Occipital lobe (tissue), 3 donors: ENCODE measurements at places on chromosomes 1 and 21.

GRCh38 chr1:154707901-154708463 is 100.0 kb upstream of the ADAR start:
- DNase-seq: no peak

DNA sequence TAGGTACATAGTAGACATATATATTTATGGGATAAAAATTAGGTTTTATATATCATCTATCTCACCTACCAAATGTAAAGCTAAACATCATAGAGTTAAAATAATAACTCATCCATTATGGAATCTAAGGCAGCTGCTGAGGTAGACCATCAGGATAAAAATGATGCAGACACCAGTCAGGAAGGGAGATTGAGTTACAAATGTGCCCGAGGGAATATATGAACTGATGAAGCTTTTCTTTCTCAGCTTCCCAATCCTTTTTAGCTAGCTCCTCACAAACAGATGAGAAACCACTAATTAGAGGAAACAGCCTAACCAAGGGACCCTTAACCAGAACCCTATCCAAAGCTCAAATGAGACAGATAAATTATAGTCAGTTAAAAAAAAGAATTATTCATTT is 20.9 kb downstream of the TTLL7 start:
- no peak for DNase-seq

DNA sequence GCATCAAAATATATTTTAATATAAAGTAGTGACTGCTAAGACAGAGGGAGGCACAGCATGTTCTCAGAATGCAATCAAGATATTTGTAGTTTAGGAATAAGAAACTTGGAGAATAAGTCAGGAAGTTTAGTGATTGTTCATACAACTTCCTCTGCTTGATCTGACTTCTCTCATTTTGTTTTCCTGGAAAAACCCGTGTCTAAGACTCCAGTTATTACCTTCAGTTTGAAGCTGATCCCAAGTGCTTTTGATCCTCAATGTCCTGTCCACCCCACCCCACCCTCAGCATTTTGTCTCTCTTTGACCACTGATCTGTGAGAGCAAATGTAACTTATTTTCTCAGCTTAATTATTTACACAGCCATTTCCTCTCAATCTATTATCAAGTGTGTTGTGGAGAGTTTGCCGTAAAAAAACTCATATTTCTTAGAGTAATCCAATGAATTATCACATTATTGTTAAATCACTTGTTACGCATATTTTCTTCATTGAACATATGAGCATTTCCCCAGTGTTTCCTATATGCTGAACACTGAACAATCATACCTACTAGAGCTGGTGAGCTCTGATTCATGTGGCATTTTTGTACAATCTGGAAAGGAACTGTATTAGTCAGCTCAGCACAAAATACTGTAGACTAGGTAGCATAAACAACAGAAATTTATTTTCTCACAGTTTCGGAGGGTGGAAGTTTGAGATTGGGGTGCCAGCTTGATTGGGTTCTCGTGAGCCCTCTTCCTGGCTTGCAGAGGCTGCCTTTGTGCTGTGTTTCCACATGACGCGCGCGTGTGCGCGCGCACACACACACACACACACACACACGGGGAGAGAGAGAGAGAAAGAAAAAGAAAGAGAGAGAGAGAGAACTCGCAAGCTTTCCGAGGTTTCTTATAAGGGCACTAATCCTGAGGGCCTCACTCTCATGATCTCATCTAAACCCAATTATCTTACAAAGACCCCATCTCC is 65.5 kb upstream of the DPYD start:
- DNase-seq: no peak

GRCh38 chr1:50631161-50631560 is 207.9 kb upstream of the DMRTA2 start:
- DNase-seq: no peak

DNA sequence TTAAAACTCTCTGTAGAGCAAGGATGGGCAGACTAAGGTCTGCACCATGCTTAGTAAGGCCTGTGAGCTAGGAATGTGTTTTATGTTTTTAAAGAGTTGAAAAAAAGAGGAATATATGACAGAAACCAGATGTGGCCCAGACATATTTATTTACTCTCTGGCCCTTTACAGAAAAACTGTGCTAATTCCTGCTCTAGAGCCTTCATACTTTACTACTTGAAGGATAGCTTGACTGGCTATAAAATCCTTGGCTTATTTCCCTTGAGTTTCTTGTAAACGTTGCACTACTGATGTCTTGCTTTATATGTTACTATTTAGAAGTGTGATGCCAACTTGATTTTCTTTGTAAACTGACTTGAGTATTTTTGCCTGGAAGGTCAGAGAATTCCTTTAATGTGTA is 33.5 kb downstream of the CTBS start:
- no peak for DNase-seq

DNA sequence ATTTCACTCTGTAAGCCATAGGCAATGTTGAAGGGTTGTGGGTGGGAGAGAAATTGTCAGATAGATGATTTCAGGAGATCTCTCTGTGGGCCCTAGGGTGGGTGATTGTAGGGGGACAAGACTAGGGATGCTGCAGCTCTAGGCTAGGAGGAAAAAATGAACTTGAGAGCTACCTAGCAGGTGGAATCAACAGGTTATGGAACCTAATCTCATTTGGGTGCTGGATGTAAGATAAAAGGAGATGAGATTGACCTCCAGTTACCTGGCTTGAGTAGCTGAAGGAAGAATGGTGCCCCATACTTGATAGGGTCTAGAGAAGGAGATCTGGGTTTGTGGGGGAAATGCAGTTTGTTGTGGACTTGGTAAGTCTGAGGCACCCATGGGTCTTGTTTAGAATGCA is 396.5 kb downstream of the RRAGC start:
- DNase-seq: no peak

DNA sequence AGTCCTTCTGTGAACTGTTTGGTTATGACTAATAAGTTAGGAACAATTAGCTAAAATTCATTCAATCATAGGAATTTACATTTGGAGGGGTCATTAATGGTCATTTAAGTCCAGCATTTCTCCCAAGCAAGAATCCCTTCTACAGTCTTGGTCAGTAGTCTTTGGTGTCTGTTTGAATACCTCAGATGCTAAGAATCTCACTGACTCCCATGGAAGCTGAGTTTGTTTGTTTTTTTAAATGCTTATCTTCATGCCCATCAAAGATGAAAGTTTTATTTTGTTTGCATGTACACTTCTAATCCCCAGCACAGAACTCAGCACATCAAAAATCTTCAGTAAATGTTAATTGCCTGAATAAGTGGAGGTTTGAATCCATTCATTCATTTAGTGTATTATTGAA is 41.3 kb upstream of the SLC44A3 start:
- no peak for DNase-seq
